ENCODE measurements at places on chromosomes 1 and 21.

DNA sequence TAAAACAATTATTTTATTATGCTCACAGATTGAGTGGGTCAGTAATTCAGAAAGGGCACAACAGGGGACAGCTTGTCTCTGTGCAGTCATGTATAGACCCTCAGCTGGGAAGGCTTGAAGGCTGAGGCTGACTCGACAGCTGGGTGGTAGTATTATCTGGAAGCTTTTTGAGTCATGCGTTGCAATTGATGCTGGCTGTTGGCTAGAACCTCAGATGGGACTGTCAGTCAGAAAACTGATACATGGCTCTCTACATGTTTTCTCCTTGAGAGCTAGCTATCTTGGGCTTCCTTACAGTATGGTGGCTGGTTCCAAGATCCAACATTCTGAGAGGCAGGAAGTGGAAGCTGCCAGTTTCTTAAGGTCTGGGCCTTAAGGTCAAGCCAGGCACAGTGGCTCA is 61.5 kb upstream of the SELENON start:
- DNase-seq = no peak

DNA sequence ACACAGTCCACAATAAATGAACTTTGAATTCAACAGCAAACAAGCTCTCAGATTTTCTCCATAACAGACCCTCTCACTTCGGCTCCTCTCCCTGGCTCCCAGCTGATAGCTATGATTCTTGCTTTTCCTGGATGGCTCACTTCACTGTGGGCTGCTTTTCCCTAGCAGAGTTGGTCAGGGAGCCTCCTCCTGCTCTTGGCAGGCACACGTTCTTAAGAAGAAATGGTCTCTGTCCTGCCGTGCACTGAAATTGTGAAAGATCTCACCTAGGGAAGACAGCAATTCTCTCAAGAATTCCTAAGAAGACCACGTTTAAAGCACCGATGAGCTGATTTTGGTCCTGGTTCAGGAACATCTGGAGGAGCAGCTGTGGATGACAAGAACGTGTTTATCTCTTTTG is 148.5 kb upstream of the KCNK2 start:
- no peak for DNase-seq

GRCh38 chr1:205954819-205955404 is 11.7 kb upstream of the SLC26A9 start:
- DNase-seq = no peak

GRCh38 chr1:228472655-228473054 is 14.5 kb upstream of the RNF187 start:
- no peak for DNase-seq

- DNase-seq = no peak
These were observed 340.0 kb upstream of the DUSP10 start for GRCh38 chr1:222081859-222082258.

DNA sequence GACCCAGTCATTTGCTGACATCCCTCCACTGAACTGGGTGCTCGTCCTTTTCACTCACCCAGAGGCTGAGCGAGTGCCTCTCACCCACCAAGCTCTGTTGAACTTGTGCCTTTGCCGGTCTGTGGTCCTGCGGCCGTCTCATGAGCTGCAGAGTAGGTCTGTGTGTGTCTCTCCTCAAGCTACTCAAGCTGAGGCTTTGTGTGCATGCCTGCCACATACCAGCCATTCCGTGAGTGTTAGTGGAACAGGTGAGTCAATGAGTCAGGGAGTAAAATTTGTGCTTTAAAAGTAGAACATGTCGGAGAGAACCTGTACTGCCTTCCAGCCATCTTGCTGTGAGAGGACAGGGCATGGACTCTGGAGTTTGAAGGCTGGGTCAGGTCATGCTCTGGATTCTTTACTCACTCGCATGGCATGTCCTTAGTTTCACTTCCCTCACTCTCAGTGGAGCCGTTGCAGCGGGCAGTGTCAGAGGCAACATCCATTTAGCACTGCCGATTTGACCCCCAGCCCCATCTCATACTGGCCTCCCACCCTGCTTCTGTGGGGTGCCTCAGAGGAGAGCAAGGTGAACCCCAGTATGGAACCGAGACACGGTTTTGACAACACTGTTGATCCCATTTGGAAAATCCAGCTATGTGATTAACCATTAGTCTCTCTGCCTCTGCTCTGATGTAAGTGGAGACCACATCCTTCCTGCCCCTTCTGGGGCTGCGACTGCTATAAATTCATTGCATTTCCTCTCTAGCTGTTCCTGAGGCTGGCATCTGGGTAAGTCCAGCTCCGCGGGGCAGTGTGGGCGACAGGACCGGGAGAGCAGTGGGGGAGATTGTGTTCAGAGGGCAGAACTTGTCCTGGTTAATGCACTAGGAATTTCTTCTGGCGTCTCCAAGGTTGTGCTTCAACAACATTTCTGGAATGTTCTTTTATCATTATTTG is at the start of gene NLRP3:
Gene NLRP3, plus strand, starts transcription at position 751 of the 939 bp plus-strand sequence. CDS start 2,628 bp downstream, outside the sequence.
- peak; percentile 17 for DNase-seq

- DNase-seq = no peak
These were observed 891 bp downstream of the RPS6KA1 start for GRCh38 chr1:26530410-26530894.

DNA sequence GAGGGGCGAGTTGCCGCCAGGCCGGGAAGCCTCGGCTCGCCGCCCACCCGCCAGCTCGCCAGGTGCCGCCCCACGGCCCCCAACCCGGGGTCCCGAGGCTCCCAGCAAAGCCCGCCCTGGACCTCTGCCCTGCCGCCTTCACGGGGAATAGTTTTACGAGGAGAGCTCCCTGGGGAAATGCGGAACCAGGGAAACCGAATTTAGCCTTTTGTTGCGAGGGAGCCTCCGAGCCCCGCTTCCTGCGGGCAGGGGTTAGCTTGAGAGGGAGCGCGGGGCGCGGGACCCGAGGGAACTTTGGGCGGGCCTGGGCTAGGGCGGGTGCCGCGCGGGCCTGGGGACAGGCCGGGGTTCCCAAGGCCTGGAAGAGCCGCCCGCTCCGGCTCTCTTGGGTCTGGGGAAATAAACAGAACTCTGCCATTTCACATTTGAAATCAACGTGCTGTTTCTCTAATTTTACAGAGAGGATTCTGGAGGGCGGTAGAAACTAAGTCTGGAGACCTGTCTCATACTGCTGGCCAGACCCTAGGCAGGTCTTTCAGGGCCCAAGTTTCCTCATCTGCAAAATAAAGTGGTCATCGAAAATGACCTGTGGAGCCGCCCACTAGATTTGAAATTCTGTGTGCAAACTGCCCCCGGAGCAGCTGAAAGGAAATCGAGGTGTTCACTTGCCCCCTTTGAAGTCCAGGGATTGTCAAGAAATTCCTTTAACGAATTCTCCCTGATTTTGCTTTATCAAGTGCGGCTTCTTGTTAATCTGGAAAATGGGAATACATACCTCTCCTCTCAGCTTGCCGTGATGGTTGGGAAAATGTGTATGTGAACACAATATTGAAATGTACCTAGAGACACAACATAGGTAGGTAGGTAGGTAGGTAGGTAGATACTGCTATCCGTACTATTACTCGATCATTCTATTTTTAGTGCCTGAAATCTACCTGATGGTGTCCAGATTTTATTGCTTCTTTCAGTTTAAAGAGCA is 749 bp upstream of the GLUL start:
- DNase-seq = peak; percentile 19

DNA sequence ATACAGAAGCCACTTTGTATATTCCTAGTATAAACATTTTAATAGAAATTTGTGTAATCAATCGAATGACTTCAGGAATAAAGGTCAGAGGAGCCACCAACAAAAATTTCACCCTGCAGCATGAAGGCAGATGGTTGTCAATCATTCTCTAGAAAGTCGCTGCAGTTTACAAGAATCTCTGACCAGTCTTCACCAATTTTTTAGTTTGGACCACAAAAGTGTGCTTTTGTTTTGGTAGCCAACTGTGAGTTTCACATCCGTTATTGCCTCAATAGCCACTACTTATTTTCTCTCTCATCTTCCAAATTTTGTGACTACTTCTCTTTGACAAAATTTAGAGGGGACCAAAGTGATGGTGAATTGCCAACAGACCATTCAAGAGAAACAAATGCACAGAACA is 1155.6 kb downstream of the AMY1C start:
- no peak for DNase-seq

DNA sequence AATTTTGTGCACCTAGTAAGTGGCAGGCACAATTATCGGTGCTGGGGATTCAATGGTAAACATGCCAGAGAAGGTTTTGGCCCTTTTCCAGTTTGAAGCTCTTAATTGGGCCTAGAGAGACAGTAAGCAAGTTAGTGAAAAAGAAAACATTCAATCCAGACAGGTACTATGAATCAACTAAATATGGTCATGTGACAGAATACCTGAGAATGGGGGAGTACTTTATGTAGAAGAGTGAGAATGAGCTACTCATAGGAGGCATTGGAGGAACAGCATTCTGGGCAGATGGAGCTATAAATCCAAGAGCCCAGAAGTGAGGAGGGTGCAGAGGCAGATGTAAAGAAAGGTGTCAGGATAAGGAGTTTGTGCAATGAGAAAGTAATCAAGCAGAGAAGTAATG is 1017.9 kb downstream of the ADGRL2 start:
- DNase-seq = no peak

DNA sequence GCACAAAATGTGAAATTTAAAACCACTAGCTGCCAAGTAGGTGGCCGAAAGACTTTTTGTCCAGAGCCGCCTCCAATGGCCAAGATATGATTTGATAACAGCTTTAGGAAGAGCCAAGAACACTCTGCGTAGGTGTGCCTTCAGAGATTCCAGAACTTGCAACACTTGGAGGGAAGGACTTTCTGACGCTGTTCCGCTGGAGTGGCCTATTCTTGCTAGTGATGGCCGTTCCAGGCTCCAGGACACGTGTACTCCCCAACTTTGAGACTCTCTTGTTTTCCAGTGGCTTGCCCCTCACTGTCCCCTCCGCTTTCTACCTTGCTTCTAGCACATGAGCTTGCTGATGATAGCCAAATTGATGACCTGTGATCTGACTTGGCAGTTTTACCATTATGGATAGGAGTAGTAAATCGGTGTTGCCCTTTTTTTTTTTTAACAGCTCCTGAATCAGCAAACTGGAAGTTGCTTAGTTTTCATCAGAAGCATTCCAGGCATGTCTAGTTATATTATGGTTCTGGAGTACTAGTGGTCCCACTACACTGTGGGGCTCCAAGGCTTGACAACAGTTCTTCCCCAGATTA is 1.0 kb downstream of the PRDX6 start:
- no peak for DNase-seq

GRCh38 chr1:223665592-223666312 is at the start of gene CAPN8:
Gene CAPN8 (minus strand): TSS chr1:223665701. CDS start chr1:223665646, 55 bp downstream.
- no peak for DNase-seq

DNA sequence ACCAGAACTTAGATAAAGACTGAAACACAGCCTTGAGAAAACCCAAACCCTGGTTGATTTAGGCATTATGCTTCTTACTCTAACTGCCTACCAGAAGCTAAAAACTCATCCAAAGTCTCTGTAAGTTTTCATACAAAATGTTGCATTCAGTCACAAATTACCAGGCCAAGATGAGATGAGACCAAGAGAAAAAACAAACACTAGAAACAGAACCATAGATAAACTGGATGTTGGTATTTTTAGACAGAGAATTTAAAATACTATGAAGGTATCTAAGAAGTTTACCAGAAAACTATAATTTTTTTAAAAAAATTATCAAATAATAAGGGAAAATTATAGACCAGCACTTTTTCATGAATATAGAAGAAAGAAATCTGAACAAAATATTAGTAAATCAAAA is 180.5 kb downstream of the VPS13D start:
- DNase-seq = no peak

DNA sequence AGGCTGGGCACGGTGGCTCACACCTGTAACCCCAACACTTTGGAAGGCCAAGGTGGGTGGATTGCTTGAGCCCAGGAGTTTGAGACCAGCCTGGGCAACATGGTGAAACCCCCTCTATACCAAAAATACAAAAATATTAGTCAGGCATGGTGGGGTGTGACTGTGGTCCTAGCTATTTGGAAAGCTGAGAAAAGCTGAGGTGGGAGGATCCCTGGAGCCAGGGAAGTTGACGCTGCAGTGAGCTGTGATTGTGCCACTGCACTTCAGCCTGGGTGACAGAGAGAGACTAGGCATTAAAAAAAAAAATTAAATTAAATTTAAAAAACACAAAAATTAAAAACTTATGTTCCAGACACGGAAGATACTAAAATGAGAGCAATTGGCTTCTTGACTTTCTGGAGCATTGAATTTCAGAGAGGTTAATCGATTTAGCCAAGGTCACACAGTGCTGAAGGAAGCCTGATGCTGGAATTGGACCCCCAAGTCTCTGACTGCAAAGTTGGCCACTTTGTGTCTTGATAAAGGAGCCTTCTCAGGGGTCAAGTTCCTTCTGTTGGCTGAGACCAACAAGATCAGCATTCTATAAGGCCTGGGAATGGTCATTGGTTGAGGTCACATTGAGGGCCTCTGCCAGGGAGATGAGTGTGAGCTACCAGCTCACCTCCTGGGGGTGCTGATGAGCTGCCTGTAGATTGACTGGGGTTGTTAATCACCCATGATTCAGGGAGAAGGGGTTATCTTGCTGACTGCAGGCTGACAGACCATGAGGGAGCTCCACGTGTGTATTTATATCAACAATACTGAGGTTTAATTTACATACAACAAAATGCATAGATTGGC is 54.3 kb downstream of the RPS6KA1 start:
- no peak for DNase-seq

DNA sequence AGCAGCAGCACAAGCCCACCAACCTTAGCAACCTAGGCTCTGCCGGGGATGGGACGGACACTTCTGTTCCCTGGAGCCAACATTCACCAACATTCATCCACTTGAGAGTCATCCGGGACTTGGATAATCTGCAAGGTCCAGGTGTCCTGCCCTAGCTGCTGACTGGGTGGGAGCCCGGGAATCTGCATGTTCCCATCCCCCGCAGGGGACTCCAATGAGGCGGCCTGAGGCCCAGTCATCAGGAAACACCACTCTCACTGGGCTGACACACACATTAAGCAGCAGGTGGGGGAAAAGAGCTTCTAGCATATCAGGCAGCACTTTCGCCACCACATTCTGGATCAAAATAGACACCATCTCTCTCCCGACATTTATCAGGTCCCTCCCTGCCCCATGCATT is 38.4 kb upstream of the CCSAP start:
- DNase-seq = no peak

DNA sequence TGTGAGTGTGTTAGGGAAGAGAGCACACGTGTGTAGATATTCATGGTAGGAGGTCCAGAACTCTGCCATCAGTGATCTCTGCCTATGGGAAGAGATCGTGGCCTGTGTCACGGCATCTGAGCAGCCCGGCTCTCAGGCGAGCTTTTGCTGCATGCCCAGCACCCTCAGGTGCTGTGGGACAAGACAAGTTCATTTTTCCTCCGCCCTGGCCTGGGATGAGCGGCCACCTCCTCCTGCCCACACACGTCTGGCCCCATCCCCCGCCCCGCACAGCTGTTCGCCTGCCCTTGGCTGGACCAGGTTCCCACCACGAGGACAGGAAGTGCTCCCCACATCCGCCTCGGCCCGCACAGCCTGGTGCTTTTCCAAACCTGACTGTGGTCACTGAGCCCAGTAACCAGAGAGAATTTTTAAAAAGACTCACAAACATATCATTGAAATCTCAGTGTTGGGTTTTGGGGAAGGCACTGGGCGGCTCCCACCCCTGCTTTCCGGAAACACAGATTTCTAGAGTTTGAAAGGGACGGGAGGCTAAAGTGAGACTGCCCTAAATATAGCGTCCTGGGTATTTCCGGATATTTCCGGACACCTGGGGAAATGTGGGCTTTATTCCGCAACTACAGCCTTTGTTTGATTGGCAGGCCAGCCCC is 18.0 kb downstream of the BMP8A start:
- no peak for DNase-seq

GRCh38 chr1:203072911-203073310 is 12.9 kb downstream of the MYOG start:
- no peak for DNase-seq

- no peak for DNase-seq
These were observed 24.3 kb upstream of the GRHL3 start for GRCh38 chr1:24294716-24295371.

GRCh38 chr1:203675596-203676347 is 49.1 kb downstream of the ATP2B4 start:
- DNase-seq = no peak

Data from stimulated activated CD4-positive, alpha-beta T cell treated with anti-CD3 and anti-CD28 coated beads, TNF-alpha, amount 100 ng/mL, for 4 hours (primary cell).